Karpas-422 (cell line): ENCODE measurements at places on chromosomes 11 and 22. TPM values are rescaled to one million over a fixed set of nuclear protein-coding genes. Genes with fewer than 3 reads are reported as not detected.

Gene ZBTB3
- total RNA-seq: 5.3 and 6.6 TPM in 2 replicates

Gene SLC22A6
- not detected in 2 replicates for total RNA-seq

Gene SOX6
- total RNA-seq: not detected in 2 replicates

Gene CCND1
- 0.54 and 4.3 TPM in 2 replicates for total RNA-seq

Gene TREH
- not detected in 2 replicates for total RNA-seq

Gene DKK3
- total RNA-seq: not detected in 2 replicates

Gene FCHSD2
- total RNA-seq: 41.1 and 48.2 TPM in 2 replicates

Gene GGTLC2
- total RNA-seq: not detected in 2 replicates

Gene MS4A15
- not detected in 2 replicates for total RNA-seq

Gene MGAT3
- total RNA-seq: 34.8 and 52.7 TPM in 2 replicates

Gene NXPE4
- total RNA-seq: not detected in 2 replicates

Gene MPPED2
- not detected in 2 replicates for total RNA-seq

Gene FREY1
- 2.3 and 3.9 TPM in 2 replicates for total RNA-seq

Gene DDX17
- total RNA-seq: 465 and 736 TPM in 2 replicates

Gene KRTAP5-1
- not detected in 2 replicates for total RNA-seq

Gene CTR9
- 20.7 and 39.9 TPM in 2 replicates for total RNA-seq

Gene MMP7
- 0.34 TPM in 1 of 2 replicates, not detected in the other for total RNA-seq

Gene OR51A4
- not detected in 2 replicates for total RNA-seq

Gene MUC2
- total RNA-seq: not detected in 2 replicates

Gene OR51I1
- not detected in 2 replicates for total RNA-seq

Gene SCGB1D2
- total RNA-seq: not detected in 2 replicates

Gene SYCE3
- total RNA-seq: not detected in 2 replicates

Gene CD59
- total RNA-seq: 0.18 and 5.7 TPM in 2 replicates

Gene INPP5J
- total RNA-seq: 14.4 and 18.3 TPM in 2 replicates

Gene AMOTL1
- total RNA-seq: 0.04 TPM in 2 replicates
